ENCODE measurements at places on chromosomes 2 and 18. TPM values are rescaled to one million over a fixed set of nuclear protein-coding genes. Genes with fewer than 3 reads are reported as not detected.

Gene FAHD2A
- 40.5 TPM for polyA plus RNA-seq

Gene CPLX4
- polyA plus RNA-seq: not detected

Gene MAL
- polyA plus RNA-seq: not detected

Gene CLEC4F
- 0.21 TPM for polyA plus RNA-seq

Gene ENOSF1
- 25.9 TPM for polyA plus RNA-seq

Gene RAPGEF4
- polyA plus RNA-seq: 0.30 TPM

GRCh38 chr2:204686406-204686805, 141.1 kb downstream of the PARD3B start:
- H3K27me3 ChIP-seq: no peaks in the 10 kb centered on the region
- H3K4me1 ChIP-seq: peaks cover 3% of the 10 kb centered on the region
- no peaks in the 10 kb centered on the region for H3K36me3 ChIP-seq
- DNase-seq: no peak
- H3K27ac ChIP-seq: no peak overlapping the region
- H3K4me3 ChIP-seq: no peak overlapping the region

DNA sequence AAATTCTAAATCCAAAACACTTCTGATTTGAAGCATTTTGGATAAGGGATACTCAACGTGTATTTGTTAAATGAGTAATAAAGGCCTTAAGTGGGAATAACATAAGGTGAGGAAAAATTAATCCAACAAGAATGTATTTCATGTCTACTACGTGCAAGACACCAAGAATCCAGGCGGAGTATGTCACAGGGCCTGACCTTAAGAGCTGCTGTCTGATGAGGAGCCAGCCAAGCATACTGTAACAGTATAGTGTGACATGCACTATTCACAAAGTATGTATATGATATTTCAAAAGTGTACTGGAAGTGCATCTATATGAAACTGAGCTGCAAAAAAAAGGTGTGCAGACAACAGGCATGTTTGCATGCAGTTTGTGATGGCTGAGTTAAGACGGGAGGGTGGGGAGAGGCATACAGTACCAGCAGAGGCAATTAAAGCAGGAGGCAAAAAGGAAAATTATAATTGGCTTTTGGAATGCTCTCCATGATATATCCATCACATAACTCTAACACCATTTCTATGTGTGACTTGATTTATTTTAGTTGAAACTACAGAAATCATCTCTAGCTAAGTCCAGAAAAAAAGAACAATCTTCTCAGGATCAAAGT, 18.2 kb downstream of the IWS1 start:
- H3K4me1 ChIP-seq: peaks cover 10% of the 10 kb centered on the region
- peak overlapping the region; percentile 86 for H3K27ac ChIP-seq

GRCh38 chr2:143732076-143732475, 602.9 kb downstream of the ARHGAP15 start:
- no peaks in the 10 kb centered on the region for H3K36me3 ChIP-seq
- no peaks in the 10 kb centered on the region for H3K4me1 ChIP-seq
- H3K27me3 ChIP-seq: no peaks in the 10 kb centered on the region
- no peak for DNase-seq

DNA sequence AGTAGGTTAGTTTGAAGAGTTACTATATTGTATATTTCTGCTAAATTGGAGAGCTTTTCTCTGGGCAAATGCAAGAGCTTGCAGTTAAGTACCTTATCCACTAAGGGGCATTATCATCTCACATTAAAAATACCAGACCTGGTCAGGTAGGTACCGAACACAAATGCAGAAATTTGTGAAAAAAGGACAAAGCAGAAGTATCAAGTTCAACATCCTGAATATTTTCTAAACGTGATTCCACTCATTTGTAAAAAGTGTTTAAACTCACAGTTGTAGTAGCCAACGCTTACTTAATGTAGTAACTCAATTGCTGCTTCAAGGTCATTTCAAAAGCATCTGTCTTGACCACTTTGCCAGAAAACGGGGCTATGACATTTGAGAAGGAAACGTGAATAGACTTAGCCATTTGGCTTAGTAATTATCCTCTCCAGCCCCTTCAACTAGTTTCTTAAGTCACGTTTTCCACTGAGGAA, 52.1 kb downstream of the CYRIA start:
- no peak overlapping the region for H3K27ac ChIP-seq
- H3K4me3 ChIP-seq: no peak overlapping the region
- no peaks in the 10 kb centered on the region for H3K27me3 ChIP-seq
- peak; percentile 66 for DNase-seq
- H3K4me1 ChIP-seq: peaks cover 2% of the 10 kb centered on the region

- DNase-seq: no peak
- peaks cover 69% of the 10 kb centered on the region for H3K4me1 ChIP-seq
- no peak overlapping the region for H3K27ac ChIP-seq
- H3K4me3 ChIP-seq: no peak overlapping the region
- H3K36me3 ChIP-seq: 0 out of 2 replicates have a peak, but pooled peaks cover 2% of the 10 kb centered on the region
- no peaks in the 10 kb centered on the region for H3K27me3 ChIP-seq
Observed at GRCh38 chr2:120785228-120785966, 49.7 kb downstream of the GLI2 start.

- no peaks in the 10 kb centered on the region for H3K36me3 ChIP-seq
- peaks cover 74% of the 10 kb centered on the region for H3K27me3 ChIP-seq
- no peak overlapping the region for H3K4me3 ChIP-seq
- no peaks in the 10 kb centered on the region for H3K4me1 ChIP-seq
- no peak overlapping the region for H3K27ac ChIP-seq
Observed at GRCh38 chr18:79413901-79414300, 18.2 kb downstream of the NFATC1 start.

DNA sequence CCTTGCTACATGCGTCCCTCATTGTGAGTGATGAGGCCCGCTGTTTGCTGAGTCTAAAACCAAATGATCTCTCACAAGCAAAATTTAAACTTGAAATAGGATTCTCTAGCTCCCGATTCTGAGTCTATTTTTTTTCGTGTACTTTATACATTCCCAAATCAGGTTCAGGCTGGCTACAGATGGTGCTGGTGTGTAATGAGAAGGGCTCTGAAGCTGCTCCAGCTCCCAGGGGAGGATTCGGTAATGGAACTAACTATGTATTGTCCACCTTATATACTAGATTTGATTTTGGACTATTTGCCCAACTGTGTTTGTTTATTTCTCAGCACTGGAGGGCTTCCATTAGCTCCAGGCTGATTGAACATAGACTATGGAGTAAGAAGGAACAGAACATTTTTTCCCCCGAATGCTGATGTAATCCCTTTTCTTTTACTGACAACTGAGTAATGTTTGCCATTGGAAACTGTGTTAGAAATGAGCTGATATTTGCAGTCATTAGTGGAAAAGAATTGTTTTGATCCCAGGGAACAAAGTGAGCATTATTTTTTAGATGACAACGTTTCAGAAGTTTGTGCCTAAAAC, 274.0 kb upstream of the FIGN start:
- H3K4me1 ChIP-seq: no peaks in the 10 kb centered on the region
- H3K36me3 ChIP-seq: no peaks in the 10 kb centered on the region
- no peak overlapping the region for H3K4me3 ChIP-seq
- no peak for DNase-seq
- no peaks in the 10 kb centered on the region for H3K27me3 ChIP-seq
- H3K27ac ChIP-seq: no peak overlapping the region

DNA sequence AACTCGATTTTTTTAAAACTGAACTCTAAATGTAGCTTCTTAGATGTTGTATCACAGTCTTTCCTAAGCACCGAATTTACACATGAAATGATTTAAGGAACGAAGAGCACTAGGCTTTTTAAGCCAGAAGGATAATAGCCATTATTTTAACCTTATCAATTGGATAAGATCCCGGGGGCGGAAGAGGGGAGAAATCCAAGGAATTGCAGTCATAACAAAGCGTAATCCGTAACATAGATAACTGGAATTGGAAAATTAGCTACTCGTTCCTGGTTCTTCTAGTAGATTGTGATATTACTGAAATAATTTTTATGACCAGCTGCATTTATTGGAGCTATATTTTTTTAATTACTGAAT, 988 bp upstream of the KANSL1L start:
- peak; percentile 24 for DNase-seq
- no peaks in the 10 kb centered on the region for H3K36me3 ChIP-seq

- H3K4me1 ChIP-seq: peaks cover 8% of the 10 kb centered on the region
- no peak for DNase-seq
- no peaks in the 10 kb centered on the region for H3K27me3 ChIP-seq
- H3K36me3 ChIP-seq: no peaks in the 10 kb centered on the region
Observed at GRCh38 chr2:147843391-147843863, 1.4 kb upstream of the ACVR2A start.

GRCh38 chr2:219025637-219026585, 15.4 kb downstream of the CFAP65 start:
- DNase-seq: no peak
- H3K4me1 ChIP-seq: peaks cover 15% of the 10 kb centered on the region
- H3K27me3 ChIP-seq: 0 out of 2 replicates have a peak, but pooled peaks cover 18% of the 10 kb centered on the region
- H3K4me3 ChIP-seq: no peak overlapping the region

- H3K27ac ChIP-seq: no peak overlapping the region
- H3K4me3 ChIP-seq: no peak overlapping the region
- H3K4me1 ChIP-seq: peaks cover 6% of the 10 kb centered on the region
- H3K36me3 ChIP-seq: no peaks in the 10 kb centered on the region
- DNase-seq: no peak
Observed at GRCh38 chr2:72888438-72889202, 1.4 kb downstream of the SPR start.

DNA sequence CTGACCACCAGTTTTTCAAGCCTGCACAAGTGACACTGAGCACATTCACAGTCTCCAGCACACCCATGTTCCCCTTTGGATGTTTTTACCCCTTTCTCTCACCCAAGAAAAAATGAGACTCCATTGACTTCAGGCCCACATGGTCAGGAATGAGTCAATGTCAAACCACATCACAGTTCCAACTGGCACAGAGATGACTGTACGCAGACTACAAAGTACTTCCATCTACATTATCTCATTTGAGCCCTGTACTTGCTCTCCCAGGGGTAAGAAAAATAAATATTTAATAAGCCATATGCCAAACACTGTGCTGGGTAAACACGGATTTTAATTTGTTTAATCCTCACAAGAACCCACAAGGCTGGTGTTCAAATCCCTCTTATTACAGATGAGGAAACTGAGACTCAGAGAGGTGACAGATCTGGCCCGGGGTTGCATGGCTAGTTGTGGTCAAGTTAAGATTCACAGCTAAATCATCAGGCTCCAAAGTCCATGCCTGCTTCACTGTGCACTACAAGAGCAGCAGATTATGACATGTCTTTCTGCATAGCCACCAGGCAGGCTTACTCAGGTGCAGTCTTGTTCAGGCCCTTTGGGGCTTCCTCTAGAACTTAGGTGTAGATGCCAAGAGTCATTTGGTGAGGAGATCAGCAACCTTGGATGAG, 106.1 kb downstream of the TXNL1 start:
- H3K27ac ChIP-seq: no peak overlapping the region
- H3K4me1 ChIP-seq: no peaks in the 10 kb centered on the region
- no peaks in the 10 kb centered on the region for H3K27me3 ChIP-seq
- H3K36me3 ChIP-seq: no peaks in the 10 kb centered on the region
- H3K4me3 ChIP-seq: no peak overlapping the region

All from SK-N-SH (cell line).